ENCODE measurements at places on chromosomes 1 and 21.

DNA sequence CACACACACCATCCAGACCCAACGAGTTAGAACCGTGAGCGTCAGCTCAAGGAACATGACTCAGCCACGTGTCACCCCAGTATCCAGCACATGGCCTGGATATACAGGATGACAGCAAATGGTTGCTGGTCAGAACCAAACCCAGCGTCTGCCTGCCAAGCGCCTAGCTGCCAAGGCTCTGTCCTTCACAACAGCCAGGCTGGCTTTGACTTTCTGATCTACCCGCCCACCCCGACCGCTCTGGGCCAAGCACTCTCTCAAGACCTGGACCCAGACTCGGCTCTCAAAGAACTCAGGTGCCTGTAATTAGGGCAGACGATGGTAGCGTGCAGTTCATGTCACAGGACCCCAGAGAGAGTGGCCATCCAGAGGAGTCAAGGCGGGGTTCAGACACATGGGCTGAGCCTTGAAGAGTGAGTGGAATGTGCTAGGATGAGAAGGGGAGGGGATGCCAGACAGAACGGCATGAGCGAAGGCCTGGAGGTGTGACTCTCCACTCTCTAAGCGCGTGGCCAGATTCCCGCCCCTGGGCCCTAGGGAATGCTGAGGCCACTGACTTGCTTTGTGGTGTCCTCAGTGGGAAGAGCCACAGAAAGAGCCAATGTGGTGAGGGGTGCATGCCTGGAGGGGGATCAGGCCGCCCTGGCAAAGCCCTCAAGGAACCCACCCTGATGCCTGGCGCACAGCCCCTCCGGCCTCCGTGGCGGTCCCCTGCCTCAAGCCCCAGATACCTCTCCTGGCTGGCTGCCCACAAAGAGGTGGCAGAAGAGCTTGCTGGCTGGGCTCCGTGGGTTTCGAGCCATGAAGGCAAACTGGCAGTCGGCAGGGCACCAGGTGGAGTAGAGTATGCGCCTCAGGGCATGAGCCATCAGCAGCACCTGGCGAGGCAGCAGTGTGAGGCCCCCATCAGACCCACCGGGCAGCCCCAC, 7.0 kb downstream of the SH2D5 start:
- DNase-seq = no peak

- no peak for DNase-seq
Observed at GRCh38 chr1:214146523-214146922, 134.4 kb upstream of the SMYD2 start.

DNA sequence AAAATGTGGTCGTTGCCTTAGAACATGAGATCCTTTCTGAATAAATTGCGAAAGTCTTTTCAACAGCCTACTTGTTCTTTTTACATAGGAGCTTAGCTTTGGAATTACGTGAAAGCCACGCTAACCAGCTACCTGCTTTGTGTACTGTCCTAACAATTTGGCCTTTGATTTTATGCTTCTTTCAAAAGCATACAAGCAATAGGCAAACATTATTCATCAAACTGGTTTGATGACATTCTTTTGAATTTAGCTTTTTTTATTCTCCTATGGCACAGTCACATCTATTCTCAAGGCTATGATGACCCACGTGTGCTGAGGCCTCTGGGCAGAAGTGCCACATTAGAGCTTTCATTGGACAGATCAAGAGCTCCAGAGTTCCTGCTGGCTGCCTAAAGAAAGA, 178.0 kb upstream of the DPT start:
- DNase-seq = peak; percentile 73

GRCh38 chr1:36771660-36772284, 262.5 kb downstream of the GRIK3 start:
- DNase-seq = no peak

DNA sequence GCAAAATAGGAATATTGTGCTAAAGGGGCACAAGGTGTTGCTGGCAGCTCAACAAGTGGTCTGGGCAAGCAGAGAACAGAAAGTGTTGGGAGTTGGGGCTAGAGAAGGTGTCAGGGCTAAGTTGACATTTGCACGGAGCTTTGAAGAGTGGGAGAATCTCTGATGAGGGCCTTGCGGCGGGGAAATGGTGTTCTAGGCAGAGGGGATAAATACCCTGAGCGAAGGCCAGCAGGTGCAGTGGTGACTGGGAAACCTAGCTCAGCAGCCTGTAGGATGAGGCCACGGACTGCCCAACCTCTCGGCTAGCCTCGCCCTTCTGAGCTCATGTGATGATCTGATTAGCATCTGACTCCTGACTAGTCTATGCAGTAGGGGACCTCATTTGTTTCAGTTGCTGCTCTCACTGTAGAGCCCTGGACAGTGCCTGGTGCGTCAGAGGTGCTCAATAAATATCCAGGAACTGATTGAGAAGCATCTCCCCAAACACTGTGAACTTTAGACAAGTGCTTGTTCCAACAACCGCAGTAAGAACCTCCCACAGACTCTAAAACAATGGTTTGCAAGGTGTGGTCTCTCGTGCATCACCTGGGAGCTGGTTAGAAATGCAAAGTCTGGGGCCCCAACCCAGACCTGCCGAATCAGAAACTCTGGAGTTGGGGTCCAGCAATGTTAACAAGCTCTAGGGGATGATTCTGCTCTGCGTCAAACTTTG, 1.0 kb upstream of the FOXO6 start:
- no peak for DNase-seq

DNA sequence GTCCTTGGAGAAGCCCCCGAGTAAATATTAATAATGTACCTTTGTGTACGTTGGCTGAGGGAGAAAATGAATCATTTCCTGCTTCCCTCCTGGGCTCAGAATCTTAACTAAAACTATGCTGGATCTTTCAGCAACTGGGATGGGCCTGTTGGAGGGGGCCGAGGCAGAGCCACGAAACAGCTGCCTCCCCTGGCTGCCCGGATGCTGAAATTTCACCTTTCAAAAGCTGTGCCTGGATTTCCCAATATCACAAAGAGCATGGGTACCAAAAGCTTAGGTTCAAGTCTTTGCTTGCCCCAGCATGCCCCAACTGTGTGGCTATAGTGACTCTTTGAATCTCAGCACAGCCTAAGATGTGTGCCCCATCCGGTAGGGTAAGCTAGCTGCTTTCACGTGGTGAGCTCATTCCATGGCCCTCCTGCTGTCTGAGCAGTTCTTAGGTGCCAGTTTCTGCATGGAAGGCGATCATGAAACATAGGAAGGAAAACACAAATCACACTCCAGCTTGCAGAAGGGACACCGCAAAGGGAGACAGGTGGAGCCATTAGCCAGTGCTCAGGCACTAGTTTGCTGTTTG, 473.5 kb downstream of the PTPRU start:
- no peak for DNase-seq

- DNase-seq = no peak
Observed at GRCh38 chr1:97820470-97821188, 100.2 kb downstream of the DPYD start.

DNA sequence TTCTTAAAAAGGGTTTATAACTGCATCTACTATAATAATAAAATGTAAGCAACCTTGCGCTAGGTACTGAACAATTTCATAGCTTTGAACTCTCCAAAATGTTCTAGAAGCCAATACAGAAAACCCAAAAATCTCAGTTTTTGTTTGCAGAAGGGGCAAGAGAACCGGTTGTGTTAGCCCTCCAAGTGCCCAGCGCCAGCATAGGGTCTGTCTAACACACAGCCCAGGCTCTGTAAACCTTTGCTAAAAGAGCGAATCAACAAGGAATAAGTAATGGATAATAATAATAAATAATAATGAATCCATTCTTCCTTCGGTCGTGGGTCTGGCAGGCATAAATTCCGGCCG, 333 bp upstream of the CHAF1B start:
- no peak for DNase-seq

DNA sequence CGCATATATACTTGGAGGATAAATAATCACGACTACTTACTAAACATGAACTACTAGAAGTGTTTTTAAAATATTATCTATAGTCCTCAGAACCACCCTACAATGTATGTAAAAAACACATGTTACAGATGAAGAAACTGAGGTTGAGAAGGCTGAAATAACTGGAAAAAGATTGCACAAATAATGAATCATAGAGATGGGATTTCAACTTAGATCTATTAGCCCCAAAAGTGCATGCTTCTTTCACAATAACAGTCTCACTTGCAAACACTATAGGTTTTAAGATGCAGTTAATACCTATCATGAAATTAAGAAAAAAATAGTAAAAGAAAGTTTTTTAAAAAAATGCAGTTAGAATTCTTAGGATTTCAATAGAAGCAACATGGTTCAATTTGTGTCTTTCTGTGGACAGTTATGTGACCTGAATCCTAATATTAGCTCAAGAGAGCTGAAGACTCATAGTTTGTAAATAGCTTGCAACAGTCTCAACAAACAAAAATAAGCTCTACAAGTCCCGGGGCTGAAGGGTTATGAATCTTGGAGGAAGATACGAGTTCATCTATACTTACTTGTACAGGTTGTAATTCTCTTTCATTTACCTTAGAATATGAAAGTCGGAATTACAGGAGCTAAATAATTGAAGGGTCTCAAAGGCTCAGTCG, 58.6 kb upstream of the NTPCR start:
- no peak for DNase-seq

- DNase-seq = no peak
Observed at GRCh38 chr1:183092350-183092749, 69.1 kb downstream of the LAMC1 start.

DNA sequence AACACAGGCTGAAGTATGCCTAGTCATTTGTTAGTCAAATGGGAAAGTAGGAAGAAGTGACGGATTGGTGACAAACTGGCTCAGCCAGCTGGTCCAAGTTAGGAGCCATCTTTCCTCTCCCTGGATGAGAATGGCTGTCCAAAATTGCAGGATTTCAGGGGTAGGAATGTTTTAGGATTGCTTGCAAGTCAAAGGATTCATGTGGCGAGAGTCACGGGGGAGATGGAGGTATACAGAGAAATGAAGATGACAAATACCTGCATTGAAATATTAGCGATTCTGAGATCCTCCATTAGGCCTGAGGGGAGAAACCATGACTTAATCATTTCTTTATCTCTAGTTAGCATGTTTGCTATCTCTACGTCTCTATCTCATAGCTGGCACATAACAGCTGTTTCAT, 41.8 kb upstream of the PIGC start:
- DNase-seq = no peak

GRCh38 chr1:16969057-16969611, 11.3 kb downstream of the MFAP2 start:
- no peak for DNase-seq

DNA sequence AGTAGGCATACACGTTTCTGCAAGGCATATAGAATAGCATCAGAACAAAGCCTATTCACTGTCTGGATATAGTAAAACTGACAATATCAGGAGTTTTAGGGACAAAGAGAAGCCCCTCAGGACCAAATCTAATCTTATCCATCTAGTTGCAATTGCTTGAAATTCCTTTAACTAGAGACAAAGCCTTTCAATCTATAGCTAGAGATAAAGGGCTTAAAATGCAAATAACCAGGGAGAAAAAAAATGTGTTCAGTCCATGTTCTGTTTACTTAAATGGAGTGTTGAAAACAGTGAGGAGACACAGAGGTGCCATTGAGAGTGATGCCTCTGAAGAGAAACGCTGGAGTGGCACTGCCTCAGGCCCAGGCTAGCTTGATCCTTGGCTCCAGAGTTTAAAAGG, 286.1 kb downstream of the DPYD start:
- no peak for DNase-seq

DNA sequence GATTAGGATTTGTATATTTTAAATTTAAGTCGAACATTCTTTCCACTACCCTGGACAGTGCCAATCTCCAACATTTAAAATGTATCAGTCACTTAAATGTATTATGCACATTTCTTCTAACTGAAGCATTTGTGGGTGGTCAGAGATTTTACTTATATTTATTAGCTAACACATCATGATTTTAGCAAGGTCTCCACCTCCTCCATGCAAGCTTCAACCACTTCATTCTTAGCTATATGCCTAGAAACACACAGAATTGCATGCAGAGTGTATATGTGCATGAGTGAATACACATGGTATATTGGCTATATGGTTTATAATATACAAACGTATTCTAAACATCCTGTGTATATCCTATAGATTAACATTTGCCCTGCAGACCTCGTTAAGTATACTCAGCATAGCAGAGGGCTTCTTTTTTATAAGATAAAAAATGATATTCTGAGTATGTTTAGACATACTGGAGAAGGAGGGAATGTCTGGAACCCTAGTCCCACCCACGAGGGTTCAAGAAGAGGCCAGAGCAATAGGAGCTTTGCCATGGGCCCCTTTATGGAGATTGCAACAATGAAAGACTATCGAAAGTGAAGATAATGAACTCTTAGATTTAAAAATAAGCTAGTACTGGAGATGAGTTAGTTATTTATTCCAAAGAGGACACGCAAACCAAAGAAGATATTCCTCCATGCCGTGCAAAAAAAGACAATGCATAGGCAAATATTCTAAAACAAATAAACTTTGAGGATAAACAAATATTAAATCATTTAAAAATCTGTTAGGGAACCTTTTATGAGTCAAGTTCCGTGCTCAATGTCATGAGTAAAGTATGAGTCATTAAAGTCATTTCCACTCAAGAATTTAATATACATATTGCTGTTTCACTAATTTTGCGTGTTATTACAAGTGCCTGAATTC, 480.4 kb downstream of the SIPA1L2 start:
- DNase-seq = no peak

DNA sequence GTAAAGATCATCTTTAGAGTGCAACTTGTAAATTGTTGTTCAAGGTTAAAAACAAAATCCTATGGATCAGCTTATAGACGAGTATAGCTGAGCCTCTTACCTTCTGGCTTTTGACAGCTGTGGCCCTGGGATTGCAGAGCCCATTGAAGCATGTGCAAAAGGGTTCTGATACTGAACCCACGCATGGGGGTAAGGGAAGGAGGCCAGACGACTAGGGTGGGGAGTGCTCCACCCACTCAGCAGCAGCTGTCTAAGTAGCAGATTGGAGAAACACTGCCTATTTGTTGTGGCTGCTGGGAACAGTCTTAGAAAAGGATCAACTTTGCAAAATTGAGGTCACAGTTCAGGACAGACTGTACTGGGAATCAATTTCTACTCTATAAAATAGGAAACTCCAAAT, 16.1 kb downstream of the CD101 start:
- DNase-seq = no peak

DNA sequence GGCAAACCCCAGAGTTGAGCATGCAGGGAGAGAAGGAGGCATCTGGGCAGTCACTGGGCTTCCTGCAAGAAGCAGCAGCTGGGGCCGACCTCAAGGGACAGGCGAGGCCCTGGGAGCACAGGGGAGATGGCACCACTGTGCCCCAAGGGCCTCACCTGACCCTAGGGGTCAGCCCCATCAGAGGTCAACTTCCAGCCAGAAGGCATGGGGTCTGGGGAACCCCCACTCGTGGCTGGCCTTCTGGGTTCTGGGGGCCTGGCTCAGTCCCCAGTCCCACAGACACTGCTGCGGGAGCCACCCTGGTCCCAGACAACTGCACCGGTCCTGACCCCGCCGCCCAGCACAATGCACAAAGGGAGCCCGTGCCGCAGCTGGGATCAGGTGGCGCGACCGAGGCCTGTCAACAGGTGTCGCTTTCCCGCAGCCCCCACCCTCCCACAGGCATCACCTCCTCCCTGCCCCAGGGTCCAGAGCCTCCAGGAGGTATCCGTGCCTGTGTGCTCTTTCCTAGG, 6.2 kb downstream of the WNT9A start:
- peak; percentile 25 for DNase-seq

- DNase-seq = no peak
Observed at GRCh38 chr1:156379420-156380165, 10.6 kb downstream of the RHBG start.

Data from stomach (tissue), 19 donors.